ENCODE measurements at places on chromosomes 3 and 15.

- DNase-seq, result no peak
Observed at GRCh38 chr3:155585384-155585783, 159.5 kb downstream of the PLCH1 start.

GRCh38 chr15:66378814-66379430 is 7.8 kb upstream of the MAP2K1 start:
- no peak for DNase-seq

GRCh38 chr15:69107025-69107620 is 53.3 kb upstream of the GLCE start:
- no peak for DNase-seq

DNA sequence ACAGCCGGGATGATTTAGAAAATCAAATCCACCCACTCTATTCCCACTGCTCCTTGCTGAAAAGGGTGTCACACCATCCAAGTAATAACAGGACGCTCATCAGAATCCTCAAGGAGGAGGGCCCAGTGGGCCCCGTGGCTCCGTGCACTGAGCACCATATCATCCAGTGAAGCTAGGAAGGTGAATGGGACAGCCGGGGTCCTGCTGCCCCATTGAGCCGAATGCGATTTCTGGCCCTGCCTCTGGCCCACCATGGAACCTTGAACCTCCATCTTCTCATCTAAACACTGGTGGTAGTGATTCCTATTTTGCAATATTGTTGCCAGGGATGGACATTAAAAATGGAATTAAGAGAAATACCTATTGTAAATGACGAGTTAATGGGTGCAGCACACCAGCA is 99.1 kb upstream of the SLC6A11 start:
- no peak for DNase-seq

DNA sequence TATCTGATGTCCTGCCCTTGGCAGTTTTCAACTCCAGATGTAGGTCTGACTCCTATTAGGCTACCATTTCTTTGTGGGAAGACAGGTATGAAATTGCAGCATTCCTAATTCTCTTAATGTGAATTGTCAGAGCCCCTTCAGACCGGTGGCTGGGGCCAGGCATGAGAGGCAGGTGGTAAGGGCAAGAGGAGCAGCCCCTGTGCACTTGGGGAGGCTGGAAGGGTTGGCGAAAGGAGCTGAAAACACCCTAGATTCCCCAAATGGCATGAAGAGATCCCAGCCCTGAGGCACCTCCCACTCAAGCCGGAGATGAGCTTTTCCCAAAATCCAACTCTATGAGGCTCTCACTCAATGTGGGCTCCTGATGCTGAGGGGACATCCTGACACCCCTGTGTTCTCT is 453.2 kb downstream of the NR2F2 start:
- DNase-seq, result no peak

DNA sequence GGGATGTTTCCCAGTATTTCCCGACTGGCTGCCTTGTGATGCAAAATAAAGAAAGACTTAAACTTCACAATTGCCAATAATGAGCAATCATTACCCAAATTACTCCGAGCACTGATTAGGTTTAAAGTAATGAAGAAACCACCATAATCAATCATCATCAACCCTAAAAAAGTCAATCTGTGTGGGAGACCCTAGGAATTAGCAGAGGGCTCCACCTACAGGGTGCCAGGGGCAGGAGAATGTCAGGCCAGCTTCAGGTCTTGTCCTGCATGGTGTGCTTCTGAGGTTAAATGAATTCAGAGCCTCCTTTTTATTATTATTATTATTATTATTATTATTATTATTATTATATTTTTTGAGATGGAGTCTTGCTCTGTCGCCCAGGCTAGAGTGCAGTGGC is 478.0 kb upstream of the ARRDC4 start:
- no peak for DNase-seq

- DNase-seq, result no peak
Observed at GRCh38 chr15:32679298-32679690, 37.8 kb downstream of the SCG5 start.

GRCh38 chr3:112814266-112814665 is 32.4 kb downstream of the CD200R1L start:
- no peak for DNase-seq

DNA sequence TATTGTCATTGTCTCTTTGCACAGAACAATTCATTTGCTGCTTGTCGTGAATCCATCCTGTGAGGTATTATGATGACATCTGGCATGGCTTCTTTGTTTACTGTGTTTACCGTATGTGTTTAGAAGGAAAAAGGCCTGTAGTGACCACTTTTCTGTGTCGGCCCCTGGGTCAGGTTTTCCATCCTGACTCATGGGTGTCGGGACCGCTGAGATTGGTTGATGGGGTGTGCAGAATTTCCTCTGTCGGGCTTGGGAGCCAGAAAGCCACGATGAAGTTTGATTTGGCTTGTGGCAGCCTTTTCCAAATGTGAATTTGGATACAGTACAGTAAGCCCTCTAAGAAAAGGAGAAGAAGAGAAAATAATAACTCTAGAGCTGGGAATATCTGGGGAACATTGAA is 113.5 kb downstream of the FNDC3B start:
- no peak for DNase-seq

- no peak for DNase-seq
Observed at GRCh38 chr15:60945196-60945595, 283.9 kb downstream of the RORA start.

- DNase-seq, result no peak
Observed at GRCh38 chr3:16793321-16793720, 91.4 kb upstream of the PLCL2 start.

- DNase-seq, result no peak
Observed at GRCh38 chr3:186075489-186075888, 33.4 kb downstream of the ETV5 start.

DNA sequence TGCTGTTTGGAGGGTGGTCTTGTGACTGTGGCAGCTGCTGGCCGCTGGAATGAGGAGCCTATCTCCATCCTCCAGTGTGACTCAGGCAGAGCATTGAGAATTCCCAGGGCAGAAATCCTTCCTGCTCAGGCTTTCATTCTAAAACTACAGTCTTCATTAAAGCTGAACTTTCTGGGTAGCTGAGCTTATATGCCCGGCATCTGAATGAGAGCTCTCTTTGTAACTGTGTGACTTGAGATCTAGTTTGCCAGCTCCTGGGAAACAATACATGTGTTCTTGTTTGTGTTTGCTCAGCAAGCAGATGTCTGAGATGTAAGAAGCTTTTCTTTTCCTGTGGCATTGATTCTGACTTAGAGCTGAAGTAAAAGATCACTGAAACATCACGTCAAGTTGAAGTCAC is 22.4 kb downstream of the RLBP1 start:
- no peak for DNase-seq

DNA sequence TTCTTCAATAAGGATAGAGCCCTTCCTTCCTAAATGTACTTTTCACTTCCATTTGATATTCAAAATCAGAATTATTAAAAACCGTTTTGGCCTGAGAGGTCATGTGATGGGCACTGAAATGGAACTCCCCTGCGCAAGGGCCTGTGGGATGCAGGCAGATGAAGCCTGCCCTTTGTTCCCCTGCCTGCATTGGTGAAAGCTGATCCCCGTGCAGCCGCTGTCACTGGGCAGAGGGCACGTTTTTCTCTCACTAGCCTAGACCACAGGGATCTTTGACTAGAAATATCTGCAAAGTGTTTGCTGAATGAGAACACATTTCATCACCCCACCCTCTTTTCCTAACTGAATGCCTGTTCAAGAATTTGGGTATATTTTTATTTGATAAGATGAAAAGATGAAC is 74.9 kb downstream of the TIPARP start:
- no peak for DNase-seq

DNA sequence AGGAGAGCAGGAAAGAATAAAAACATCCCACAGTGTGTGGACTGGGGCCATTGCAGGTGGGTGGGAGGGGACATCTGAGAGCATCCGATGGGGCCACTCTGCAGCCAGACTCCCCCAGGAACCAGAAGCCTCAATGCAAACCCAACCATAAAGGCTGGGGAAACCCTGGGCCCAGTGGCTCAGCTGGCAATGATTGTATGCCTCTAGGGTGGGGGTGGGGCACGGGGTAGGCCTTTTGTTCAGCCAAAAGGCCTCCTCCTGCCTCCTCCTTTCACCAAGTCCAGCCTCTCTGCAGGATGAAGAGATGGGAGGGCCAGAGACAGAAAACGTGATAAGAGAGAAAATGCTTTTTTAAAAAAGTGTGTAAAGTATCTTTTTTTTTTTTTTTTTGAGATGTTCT is 45.5 kb upstream of the HERC1 start:
- DNase-seq, result no peak

DNA sequence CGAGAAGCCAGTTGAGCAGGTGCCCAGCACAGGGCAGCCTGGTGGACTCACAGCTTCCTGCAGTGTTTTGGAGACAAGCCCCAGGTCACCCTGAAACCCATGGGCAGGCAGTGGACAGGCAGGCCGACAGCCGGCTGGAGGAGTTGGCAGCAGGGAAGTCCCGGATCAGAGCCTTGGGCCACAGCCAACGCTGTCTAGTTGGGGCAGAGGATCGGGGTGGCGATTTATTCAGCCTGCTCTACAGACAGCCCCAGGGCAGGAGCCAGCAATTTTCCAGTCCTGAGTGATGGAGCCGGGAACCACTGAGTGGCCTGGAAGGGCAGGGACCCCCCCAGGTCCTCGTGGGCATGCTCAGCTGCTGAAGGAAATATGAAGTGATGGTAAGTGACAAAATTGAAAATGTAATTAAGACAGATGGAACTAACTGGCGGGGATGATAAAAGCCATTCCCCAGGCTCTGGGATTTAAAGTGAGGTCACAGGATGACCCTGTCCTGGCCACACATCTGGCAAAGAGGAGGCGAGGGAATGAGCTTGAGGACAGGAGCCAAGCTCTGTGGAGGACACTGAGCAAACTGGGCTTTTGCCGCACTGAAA is 34.4 kb upstream of the TBC1D21 start:
- no peak for DNase-seq
